Cardiac muscle cell (in vitro differentiated cells and primary cell): ENCODE measurements at places on chromosomes 3 and 15. TPM values are rescaled to one million over a fixed set of nuclear protein-coding genes. Genes with fewer than 3 reads are reported as not detected.

The HDC gene
- 0.56 TPM in 1 of 2 replicates, not detected in the other for total RNA-seq

The ROBO1 gene
- total RNA-seq: 56.4 and 171 TPM in 2 replicates

The COL7A1 gene
- total RNA-seq: 53.8 and 76.6 TPM in 2 replicates

The SV2B gene
- 0.03 TPM in 1 of 2 replicates, not detected in the other for total RNA-seq

GRCh38 chr3:152241142-152242017 is 27.3 kb upstream of the MBNL1 start:
- peak; percentile 57 for DNase-seq
- H3K27ac ChIP-seq: no peak overlapping the region
- peaks cover 6% of the 10 kb centered on the region for H3K4me1 ChIP-seq
- H3K4me3 ChIP-seq: no peak overlapping the region

DNA sequence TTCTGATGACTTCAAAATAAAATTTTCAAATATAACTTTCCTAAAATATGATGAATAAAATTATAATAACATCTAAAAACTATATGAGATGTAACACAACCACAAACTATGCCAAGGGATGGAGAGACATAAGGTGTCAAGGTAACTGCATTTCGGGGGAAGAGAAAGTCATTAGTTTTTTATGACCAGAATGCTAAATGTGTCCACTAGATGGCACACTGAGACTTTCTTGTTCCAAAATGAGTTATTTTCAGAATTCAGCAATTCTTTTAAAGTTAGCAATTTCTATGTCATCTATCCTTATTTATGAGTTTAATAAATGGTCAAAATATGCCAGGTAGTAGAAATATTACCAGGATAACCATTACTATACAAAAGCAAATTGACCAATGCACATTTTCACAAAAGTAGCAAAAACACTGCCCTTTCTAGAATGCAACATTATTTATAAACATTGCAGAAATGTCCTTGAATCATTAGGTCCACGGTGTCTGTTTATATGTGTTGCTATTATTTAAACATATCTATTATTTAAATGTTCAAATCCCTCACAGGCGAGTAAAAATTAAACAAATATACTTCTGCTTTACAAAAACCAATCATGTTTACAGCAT is 374.2 kb downstream of the PLCL2 start:
- no peaks in the 10 kb centered on the region for H3K27me3 ChIP-seq
- H3K36me3 ChIP-seq: no peaks in the 10 kb centered on the region
- peak; percentile 49 for DNase-seq

GRCh38 chr3:98985431-98985830 is 83.9 kb upstream of the DCBLD2 start:
- no peak overlapping the region for H3K4me3 ChIP-seq
- no peak for DNase-seq
- peaks cover 6% of the 10 kb centered on the region for H3K4me1 ChIP-seq
- H3K27ac ChIP-seq: no peak overlapping the region
- H3K27me3 ChIP-seq: no peaks in the 10 kb centered on the region
- H3K36me3 ChIP-seq: no peaks in the 10 kb centered on the region

- H3K4me1 ChIP-seq: no peaks in the 10 kb centered on the region
- no peaks in the 10 kb centered on the region for H3K27me3 ChIP-seq
- no peak overlapping the region for H3K27ac ChIP-seq
- peak; percentile 58 for DNase-seq
- no peaks in the 10 kb centered on the region for H3K36me3 ChIP-seq
Observed at GRCh38 chr3:106824856-106825255, 552.4 kb upstream of the CCDC54 start.

DNA sequence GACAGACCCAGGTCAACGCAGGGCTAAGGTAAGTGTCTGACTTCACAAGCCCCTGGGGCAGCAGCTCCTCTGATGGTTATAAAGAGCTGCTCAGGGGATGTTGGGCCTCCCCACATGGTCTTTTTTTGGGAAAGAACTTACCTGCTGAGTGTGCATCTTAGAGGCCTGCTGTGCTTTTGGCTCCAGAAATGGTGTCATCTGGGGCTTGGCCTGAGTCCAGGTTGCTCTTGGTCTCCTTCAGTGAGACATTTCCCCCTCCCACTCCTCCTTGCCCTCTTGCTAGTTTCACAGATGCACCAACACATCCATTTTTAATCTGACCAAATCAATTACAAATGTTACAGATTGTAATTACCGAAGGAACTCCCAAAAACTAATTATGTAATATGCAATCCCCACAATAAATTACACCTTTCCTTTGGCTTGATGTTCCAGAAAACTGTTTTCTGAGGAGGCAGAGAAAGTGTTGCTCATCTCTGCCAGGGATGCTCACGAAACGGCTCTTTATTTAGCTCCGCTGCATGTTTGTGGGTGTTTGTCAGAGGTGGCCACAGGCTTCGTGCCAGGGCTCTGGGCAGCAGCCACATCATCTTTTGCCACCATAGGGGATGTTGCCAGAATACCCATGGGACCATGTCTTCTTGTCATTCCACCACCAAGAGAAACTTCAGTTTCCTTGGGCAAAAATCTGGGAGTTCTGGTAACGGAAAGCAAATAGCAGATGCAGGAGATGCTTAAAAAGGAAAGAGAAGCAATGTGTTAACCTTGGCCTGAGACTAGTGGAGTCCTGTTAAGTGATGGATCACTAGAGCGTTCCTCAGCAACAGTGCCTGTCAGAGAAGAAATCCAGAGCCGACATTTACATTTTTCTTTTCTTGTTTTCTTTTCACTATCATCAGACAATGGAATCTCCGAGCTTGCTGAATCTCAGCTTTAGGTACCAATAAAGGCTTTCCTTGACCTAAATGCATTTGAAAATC is 799.9 kb downstream of the AGBL1 start:
- H3K27ac ChIP-seq: no peak overlapping the region
- H3K36me3 ChIP-seq: no peaks in the 10 kb centered on the region
- H3K4me1 ChIP-seq: peaks cover 6% of the 10 kb centered on the region
- no peak for DNase-seq

GRCh38 chr3:190502946-190503345 is 10.9 kb upstream of the IL1RAP start:
- no peaks in the 10 kb centered on the region for H3K27me3 ChIP-seq
- DNase-seq: no peak
- peaks cover 5% of the 10 kb centered on the region for H3K4me1 ChIP-seq
- H3K36me3 ChIP-seq: no peaks in the 10 kb centered on the region
- H3K27ac ChIP-seq: no peak overlapping the region

- H3K4me1 ChIP-seq: peaks cover 35% of the 10 kb centered on the region
- H3K27me3 ChIP-seq: no peaks in the 10 kb centered on the region
- H3K4me3 ChIP-seq: no peak overlapping the region
- H3K36me3 ChIP-seq: peaks cover 12% of the 10 kb centered on the region
- DNase-seq: peak; percentile 42
Observed at GRCh38 chr15:41908736-41909461, 15.0 kb upstream of the SPTBN5 start.

DNA sequence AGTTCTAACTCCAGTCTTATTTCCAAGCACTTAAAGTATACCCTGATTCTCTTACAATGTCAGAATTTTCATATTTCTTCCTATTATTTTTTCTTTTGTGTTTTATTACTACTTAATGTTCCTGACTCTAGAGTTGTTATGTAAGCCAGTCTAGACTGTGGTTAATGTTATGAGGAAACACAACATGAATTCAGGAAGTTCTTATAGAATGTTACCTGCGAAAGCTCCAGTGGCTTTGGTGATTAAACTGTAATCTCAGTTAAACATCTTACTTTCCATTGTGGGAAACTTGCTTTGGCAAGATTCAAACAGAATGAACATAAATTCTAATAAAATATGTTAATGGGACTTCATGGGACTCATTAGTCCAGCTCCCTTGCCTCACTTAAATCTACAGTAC is 36.6 kb upstream of the CHL1 start:
- H3K4me3 ChIP-seq: no peak overlapping the region
- H3K4me1 ChIP-seq: no peaks in the 10 kb centered on the region
- no peaks in the 10 kb centered on the region for H3K27me3 ChIP-seq
- DNase-seq: no peak
- no peaks in the 10 kb centered on the region for H3K36me3 ChIP-seq

- no peaks in the 10 kb centered on the region for H3K36me3 ChIP-seq
- no peak for DNase-seq
- H3K27ac ChIP-seq: no peak overlapping the region
- H3K4me1 ChIP-seq: no peaks in the 10 kb centered on the region
Observed at GRCh38 chr15:67717776-67718175, 107.5 kb upstream of the SKOR1 start.

- H3K36me3 ChIP-seq: peaks cover 24% of the 10 kb centered on the region
- no peak overlapping the region for H3K4me3 ChIP-seq
- no peaks in the 10 kb centered on the region for H3K4me1 ChIP-seq
- DNase-seq: no peak
- no peaks in the 10 kb centered on the region for H3K27me3 ChIP-seq
Observed at GRCh38 chr3:152452318-152452717, 183.6 kb downstream of the MBNL1 start.

DNA sequence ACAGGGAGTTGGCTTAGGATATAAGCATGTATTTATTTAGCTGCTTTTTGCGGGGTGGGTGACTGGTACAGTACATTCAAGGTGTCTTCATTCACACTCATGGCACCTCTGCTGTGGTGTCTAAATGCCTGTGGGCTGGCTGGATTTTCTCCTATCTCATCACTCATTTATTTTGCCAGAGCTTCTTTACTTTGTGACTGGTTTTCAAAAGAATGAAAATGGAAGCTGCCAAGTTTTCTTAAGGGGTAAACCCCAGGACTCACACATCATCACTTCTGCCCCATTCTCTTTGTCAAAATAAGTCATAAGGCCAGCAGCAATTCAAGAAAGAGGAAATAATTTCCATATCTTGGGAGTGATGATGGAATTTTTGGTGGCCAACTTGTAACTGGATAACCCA is 493.4 kb upstream of the ALCAM start:
- H3K36me3 ChIP-seq: no peaks in the 10 kb centered on the region
- H3K27me3 ChIP-seq: no peaks in the 10 kb centered on the region
- no peak overlapping the region for H3K27ac ChIP-seq
- H3K4me1 ChIP-seq: no peaks in the 10 kb centered on the region

DNA sequence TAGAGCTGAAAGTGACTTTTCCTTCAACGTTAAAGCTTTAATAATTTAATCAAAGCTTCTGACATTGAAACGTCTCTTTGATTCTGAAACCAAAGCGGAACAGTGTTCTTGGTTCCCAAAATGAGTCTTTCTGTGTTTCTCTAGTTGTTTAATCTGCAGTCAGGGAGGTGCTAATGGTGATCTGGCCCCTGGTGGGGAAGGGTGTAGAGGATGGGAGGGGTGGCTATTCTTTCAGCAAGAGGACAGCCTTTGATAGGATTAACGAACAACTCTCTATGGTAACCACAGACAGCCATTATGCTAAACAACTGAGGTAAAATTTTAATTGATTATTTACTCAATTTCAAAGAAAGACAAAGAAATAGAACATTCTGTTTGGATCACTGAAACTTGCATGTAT is 79.9 kb upstream of the CADPS start:
- H3K27ac ChIP-seq: no peak overlapping the region
- no peaks in the 10 kb centered on the region for H3K27me3 ChIP-seq
- no peak overlapping the region for H3K4me3 ChIP-seq
- H3K36me3 ChIP-seq: no peaks in the 10 kb centered on the region
- DNase-seq: no peak

DNA sequence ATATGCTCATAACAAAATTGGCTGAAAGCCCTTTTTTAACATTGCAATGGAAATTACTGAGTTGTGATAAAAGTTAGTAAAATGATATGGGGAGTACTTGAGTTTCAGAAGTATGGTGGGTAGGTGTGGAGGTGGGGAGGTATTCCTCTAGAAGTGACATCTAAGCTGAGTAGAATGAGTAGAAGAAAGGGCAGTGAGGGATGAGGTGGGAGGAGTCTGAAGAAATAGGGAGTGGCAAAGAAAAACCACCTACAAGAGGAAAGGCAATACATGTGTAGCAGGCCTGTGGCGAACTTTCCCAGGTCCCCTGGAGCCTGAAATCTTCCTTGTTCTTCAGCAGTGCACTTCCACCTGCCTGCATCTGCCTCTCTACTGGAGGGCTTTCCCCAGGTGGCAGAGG is 52.8 kb upstream of the DIPK2A start:
- H3K27me3 ChIP-seq: no peaks in the 10 kb centered on the region
- no peaks in the 10 kb centered on the region for H3K36me3 ChIP-seq
- no peak overlapping the region for H3K4me3 ChIP-seq
- H3K4me1 ChIP-seq: no peaks in the 10 kb centered on the region
- H3K27ac ChIP-seq: no peak overlapping the region
- no peak for DNase-seq
